ENCODE measurements at places on chromosomes 12 and 14.

GRCh38 chr14:65320661-65321308 lies 91.7 kb upstream of the FUT8 start:
- DNase-seq = no peak

- DNase-seq = no peak
These were observed 1.6 kb downstream of the OAS3 start for GRCh38 chr12:112939761-112940381.

GRCh38 chr12:96323906-96324305 lies 76.3 kb downstream of the CDK17 start:
- DNase-seq = no peak

DNA sequence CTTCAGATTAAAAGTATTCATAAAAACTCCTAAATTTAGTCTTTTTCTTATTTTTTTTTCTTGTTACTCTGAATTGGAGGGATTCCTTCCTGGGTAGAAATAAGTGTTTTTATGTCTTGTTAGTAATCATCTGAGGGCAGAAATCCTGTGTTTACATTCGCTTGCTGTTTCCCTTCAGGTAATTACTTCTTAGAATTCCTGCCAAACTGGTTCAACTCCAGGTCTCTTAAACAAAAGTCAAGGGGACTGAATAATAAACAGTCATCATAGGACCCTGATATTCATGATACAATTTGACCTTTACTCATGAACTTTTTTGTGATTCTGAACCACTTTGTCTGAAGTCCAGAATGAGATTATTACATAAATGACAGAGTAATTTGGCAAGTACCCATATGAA lies 843.9 kb downstream of the FLRT2 start:
- no peak for DNase-seq

DNA sequence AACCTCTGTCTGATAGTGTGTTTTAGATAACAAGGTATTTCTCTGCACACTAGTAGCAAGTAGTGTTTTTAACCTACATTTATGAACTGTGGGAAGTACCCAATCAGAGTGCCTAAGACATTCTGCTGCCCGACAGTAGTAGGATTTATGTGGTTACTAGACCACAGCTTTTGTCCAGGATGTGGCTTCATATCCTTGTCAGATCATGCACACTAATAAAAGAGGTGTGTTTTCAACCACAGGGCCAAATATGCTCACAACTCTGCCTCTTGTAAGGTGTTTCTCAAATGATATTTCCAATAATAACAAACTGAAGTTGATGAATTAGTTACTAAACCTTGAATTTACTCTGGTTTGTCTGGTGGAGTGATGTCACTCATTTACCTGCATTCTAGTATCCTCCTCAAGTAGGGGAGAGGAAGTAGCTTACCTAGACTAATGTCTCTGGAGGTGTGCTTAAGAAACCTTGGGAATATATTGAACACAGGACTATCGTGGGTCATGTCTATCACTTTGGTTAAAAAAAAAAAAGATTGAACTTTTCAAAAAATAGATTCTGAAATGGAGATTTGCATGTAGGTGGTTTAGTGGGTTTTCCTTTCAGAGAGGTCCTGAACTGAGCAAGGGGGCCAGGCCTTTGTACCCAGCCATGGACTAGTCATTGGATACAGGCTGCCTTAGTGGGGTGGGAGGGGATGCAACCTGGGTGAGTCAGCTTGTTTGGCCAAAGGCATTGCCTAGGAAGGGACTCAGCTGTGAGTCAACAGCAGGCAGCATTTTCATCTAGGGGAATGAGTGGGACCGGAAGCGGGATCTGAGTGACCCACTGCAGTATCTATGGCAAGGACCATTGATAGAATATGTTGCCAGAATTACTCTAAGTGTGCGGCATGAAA lies 14.1 kb downstream of the FBXW8 start:
- peak; percentile 87 for DNase-seq

GRCh38 chr14:69441948-69442347 lies 42.6 kb upstream of the PLEKHD1 start:
- DNase-seq = no peak

DNA sequence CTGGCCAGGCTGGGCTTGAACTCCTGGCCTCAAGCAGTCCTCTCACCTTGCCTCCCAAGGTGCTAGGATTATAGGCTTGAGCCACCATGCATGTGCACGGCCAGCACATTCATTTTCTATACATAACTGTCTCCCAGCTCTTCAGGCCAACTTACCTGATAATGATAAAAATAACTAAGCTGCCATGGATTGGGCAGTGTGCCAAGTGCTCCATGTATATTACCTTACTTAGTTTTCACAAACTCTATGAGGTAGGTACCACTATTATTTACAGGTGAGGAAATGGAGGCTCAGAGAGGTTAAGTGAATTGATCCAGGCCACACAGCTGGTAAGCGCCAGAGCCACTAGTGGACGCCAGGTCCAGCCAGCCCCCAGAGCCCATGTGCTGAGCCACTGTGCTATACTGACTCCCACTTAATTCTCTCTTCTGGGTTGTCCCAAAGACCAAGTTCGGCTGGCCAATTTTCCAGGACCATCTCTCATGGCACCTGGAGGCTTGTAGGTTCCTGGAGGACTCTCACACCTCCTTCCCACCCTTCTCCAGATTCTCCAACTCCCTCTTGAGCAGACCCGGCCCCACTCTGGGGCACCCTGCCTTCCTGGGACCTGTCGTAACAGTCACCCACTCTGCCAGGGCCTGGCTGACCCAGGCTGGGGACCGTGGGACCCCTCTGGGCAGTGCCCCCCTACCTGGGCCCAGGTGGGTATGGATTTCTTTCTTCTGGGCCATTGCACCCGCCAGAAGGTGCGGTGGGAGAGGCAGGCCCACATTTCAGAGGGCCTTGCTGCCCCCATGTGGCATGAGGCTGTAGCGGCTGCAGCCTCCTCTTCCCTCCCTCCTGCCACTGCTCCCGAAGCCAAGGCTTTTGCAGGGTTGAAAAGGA lies 30.2 kb upstream of the CIPC start:
- peak; percentile 73 for DNase-seq

DNA sequence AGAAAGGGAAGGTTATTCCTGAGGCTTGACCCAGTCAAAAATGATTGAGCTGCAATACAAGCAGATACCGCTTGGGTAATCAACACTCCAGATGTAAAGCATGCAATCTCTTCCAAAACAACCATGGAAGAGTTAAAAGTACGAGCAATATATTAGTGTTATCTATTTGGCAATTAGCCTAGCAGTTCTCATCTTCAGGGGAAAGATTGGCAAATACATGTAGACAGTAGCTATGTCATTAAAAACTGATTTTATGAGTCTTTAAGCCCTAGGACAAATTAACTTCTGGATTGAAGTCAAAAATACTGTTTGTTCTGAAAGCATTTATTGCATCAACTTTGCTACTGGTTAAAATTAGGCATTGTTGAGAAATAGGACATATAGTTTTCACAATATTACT lies 9.3 kb upstream of the GYS2 start:
- no peak for DNase-seq

DNA sequence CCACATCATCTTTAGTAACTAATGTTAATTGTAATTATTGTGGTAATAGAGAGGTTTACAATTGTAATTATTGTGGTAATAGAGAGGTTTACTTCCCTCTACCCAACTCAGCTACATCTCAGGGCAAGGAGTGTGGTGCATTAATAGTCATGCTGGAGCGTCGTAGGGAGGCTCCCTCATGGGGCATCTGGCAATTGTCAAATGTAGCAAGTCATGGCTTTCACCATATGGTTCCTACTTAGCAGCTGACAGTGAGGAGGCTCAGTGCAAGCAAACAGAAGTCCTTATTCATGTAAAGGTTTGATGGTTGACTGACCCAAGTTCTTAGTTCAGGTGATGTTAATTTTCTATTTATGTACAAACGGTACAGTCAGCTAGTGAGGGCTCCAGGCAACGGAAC lies 1012.0 kb downstream of the FLRT2 start:
- DNase-seq = no peak

DNA sequence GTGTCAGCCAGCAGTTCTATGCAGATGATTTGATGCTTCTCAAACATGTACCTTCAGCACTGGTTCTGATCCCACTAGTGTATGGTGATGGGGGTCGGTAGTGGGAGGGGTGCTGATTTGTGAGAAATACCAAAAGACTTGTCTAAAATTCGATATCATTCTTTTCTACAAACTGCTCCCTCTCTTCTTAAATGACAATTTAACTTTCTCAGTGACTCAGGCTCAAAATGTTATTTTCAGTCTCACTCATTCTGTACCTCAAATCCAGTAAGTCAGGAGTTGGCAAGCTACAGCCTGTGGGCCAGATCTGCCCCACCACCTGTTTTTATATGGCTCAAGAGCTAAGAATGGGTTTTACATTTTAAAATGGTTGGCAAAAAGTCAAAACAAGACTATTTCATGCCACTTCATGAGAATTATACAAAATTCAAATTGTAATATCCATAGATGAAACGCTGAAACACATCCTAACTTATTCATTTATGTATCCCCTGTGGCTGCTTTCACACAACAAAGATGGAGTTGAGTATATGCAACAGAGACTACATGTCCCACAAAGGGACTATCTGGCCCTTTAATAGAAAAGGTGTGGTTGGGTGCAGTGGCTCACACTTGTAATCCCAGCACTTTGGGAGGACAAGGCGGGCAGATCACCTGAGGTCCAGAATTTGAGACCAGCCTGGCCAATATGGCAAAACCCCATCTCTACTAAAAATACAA lies 6.6 kb upstream of the NOP2 start:
- no peak for DNase-seq

- peak; percentile 46 for DNase-seq
These were observed 4.2 kb upstream of the AAAS start for GRCh38 chr12:53325511-53326061.

DNA sequence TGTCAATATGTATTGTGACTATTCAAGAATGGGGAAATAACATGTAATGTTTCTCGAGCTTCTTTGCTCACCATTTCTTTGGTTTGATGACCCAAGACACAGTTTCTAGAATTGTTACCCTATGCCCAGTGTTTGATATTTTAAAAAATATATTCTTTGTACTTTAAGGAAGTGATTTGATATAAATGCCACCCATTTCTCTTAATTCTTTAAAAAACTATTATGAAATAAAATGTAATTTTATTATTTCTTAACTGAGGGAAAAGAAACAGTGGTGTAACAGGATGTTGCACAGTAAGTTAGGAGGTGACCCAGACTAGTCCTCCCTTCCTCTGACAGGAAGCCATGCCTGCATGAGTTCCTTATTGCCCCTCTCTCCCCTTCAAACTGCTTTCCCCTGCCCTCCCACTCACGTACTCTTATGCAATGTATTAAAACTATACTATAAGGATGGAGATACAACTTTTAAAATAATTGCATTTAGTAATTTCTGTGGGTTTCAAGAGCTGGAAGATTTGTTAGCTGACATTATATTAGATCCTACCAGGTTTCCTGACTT lies 279.4 kb downstream of the TMTC2 start:
- DNase-seq = no peak

GRCh38 chr14:50212726-50213125 lies 18.7 kb downstream of the SOS2 start:
- no peak for DNase-seq

GRCh38 chr14:91371990-91372375 lies 45.6 kb downstream of the CCDC88C start:
- no peak for DNase-seq

GRCh38 chr12:123990511-123990910 lies 17.5 kb downstream of the ZNF664 start:
- no peak for DNase-seq

DNA sequence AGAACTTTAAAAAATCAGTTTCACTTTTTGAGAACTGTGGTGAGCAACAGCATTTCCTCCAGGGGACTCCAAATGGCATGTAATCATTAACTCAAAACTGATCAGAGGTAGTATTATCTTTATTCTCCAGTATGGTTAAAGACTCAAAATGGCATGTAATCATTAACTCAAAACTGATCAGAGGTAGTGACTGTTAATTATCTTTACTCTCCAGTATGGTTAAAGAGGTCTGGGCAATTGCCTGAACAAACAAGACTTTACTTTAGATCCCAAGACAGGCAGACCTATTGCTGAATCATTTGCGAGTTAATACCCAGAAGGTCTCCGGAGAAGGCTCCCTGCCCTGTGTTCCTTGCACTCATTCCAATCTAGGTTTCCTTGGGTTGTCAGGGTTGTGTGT lies 6.6 kb upstream of the ACADS start:
- no peak for DNase-seq
